ENCODE measurements at places on chromosomes 1 and 21.

GRCh38 chr1:33294071-33295010 is 26.6 kb downstream of the A3GALT2 start:
- no peaks in the 10 kb centered on the region for H3K27me3 ChIP-seq
- no peaks in the 10 kb centered on the region for H3K4me1 ChIP-seq
- no peak overlapping the region for H3K4me3 ChIP-seq

GRCh38 chr1:38221006-38221649 is 174.5 kb upstream of the POU3F1 start:
- H3K4me3 ChIP-seq: no peak overlapping the region
- H3K27me3 ChIP-seq: peaks cover 32% of the 10 kb centered on the region
- H3K4me1 ChIP-seq: peaks cover 45% of the 10 kb centered on the region
- DNase-seq: no peak

DNA sequence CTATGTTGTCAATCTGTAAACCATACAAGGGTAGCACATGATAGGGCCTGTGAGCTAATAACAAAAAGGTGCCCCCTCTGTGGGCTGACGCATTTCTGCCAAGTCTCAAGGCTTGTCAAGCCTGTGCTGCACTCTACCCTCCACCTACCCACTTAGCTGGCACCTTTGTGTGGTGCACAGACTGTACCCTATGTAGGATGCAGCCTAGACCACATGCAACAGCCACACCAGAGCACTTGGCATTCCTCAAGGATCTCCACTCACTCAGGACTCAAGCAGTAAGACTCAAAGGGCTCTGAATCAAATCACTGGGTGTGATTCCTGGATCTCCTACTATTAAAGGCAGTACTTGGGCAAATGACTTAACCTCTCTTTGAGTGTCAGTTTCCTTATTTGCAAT is 133.5 kb downstream of the BEND5 start:
- H3K27ac ChIP-seq: no peak overlapping the region
- DNase-seq: no peak
- no peaks in the 10 kb centered on the region for H3K36me3 ChIP-seq
- H3K4me1 ChIP-seq: no peaks in the 10 kb centered on the region
- H3K27me3 ChIP-seq: no peaks in the 10 kb centered on the region

- no peak overlapping the region for H3K4me3 ChIP-seq
- H3K36me3 ChIP-seq: no peaks in the 10 kb centered on the region
- no peaks in the 10 kb centered on the region for H3K27me3 ChIP-seq
- no peaks in the 10 kb centered on the region for H3K4me1 ChIP-seq
- no peak for DNase-seq
Observed at GRCh38 chr21:23876925-23877558, 1730.2 kb downstream of the MRPL39 start.

GRCh38 chr1:86616871-86617270 is 70.0 kb downstream of the CLCA4 start:
- H3K27me3 ChIP-seq: no peaks in the 10 kb centered on the region
- no peaks in the 10 kb centered on the region for H3K36me3 ChIP-seq
- H3K4me3 ChIP-seq: no peak overlapping the region
- peak; percentile 5 for DNase-seq
- H3K4me1 ChIP-seq: no peaks in the 10 kb centered on the region
- H3K27ac ChIP-seq: no peak overlapping the region

- H3K27me3 ChIP-seq: no peaks in the 10 kb centered on the region
- H3K27ac ChIP-seq: no peak overlapping the region
- H3K4me3 ChIP-seq: no peak overlapping the region
- H3K36me3 ChIP-seq: no peaks in the 10 kb centered on the region
- H3K4me1 ChIP-seq: no peaks in the 10 kb centered on the region
- no peak for DNase-seq
Observed at GRCh38 chr1:30527511-30528140, 195.8 kb downstream of the MATN1 start.

Data from GM23338 (cell line).